ENCODE measurements at places on chromosomes 7 and 10.

DNA sequence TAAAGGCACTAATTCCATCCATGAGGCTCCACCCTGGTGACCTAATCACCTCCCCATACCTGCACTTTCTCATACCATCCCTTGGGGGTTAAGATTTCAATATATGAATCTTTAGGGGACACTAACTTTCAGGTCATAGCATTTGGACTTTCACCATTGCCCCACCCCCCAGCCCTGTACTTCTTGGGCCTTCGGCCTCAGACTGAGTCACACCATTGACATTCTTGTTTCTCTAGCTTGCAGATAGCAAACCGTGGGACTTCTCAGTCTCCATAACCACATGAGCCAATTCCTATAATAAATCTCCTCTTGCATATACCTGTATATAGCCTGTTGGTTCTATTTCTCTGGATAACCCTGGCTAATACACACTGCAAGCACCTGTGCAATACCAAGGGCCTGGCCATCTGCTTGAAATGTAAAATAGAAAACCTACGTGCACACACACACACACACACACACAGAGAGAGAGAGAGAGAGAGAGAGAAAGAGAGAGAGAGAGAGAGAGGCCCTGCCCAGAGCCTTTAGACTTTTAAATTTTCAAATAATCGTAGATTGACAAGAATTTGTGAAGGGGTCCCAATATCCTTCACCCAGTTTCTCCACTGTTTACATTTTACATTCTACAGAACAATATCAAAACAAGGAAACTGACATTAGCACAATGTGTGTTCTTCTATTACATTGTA is 25.3 kb downstream of the ANXA8 start:
- no peak for DNase-seq

- DNase-seq, result no peak
Observed at GRCh38 chr7:44172352-44172751, 16.9 kb downstream of the GCK start.

DNA sequence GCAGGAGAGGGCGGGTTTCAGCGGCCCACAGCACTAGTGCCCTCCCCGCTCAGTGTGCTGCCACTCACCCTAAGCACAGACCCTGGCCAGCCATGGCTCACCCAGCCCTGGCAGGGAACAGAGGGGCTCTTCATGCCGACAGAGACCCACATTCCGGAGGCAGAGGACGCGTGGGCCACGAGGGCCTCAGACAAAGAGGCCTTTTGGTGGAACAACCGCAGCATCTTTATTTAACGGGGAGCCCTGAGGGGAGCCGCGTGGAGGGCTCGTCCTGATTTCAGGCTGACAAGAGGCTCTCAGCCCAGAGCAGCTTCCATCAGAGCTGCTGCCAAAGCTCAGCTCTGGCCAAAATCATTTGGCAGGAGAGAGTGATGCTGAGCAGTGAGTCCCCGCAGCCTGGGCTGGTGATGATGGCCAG is 127.8 kb downstream of the SH3PXD2A start:
- DNase-seq, result no peak

GRCh38 chr10:133355991-133356390 is 1.8 kb downstream of the FUOM start:
- no peak for DNase-seq

DNA sequence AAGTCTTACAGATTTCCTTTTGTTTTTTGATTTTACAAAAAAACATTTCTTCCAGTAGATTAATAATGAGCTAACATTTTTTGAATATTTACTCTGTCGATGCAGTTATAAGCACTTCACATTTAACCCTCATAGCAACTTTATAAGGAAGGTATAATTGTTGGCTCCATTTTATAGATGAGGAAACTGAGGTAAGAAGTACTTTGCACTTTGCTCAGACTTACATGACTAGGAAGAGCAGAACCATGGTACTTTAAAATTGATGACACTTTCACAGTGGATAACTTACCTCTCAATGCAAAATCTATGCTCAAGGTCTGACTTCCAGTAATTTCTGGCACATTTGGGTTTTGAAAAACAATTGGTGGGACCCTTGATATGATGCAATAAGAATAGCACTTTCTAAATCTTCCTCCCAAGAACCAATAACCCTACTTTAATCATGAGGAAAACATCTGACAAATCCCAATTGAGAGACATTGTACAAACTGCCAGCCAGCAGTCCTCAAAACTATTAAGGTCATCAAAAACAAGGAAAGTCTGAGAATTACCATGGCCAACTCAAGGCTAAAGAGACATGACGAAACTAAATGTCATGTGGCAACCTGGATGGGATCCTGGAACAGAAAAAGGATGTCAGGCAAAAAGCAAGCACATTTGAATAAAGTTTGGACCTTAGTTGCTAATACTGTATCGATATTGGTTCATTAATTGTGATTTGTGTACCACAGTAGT is 72.6 kb downstream of the RALA start:
- DNase-seq, result no peak

DNA sequence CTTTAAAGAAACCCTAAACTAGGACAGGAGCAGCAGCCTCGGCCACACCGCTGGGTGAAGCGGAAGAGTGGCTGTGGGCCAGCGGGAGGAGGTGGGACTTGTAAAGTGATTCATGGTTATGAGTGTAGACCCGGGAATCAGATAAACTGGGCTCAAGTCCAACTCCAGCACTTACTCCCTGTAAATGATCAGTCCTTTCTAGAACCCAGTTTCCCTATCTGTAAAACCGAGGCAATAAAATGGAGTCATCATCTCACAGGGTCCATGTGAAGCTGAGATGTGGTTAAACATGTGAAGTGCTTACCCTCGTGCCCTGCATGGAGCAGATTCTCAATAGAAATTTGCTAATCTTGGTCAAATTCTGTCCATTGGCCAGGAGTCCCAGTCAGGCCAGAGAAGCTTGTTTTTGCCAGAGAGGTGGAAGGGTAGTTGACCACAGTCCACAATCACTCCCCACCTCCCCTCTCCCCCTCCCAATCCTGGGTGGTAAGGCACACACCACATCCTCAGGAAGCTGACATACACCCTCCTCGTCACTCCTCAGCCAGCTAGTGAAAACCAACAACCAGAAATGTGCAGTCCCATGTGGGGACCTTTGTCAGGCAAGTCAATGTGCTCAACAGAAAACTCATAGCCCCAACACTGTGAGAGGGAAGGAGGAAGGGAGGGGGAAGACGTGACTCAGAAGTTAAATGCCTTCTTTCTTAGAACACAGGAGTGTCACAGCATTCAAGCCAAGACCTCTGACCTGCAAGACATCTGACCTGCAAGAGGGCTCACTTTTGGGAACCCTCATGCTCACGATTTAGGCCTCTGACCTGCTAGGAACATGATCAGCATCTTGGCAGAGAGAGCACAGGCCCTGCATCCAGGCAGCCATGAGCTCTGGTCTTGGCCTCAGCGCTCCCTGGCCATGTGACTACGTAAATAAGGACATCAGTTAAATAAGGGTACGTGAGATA is 145.1 kb downstream of the PLXNA4 start:
- no peak for DNase-seq

DNA sequence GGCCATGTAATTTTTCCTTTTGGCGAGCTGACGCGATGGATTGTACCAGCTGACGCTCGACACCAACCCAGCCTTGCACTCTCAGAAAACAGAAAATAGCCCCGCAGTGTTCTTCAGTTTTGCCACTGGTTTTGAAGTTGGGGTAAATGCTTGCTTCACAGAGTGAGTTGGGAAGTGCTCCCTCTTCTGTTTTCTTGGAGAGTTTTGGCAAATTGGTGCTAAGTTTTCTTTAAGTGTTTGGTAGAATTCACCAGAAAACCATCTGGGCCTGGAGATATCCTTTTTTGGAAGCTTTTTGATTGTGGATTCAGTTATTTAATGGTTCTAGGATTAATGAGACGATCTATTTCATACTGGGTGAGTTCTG is 252.8 kb downstream of the ELFN1 start:
- no peak for DNase-seq

Data from GM13977 (cell line).